ENCODE measurements at places on chromosomes 5 and 9. TPM values are rescaled to one million over a fixed set of nuclear protein-coding genes. Genes with fewer than 3 reads are reported as not detected.

OBP2B gene
- not detected for total RNA-seq

TIMD4 gene
- not detected for total RNA-seq

LCN6 gene
- not detected for total RNA-seq

FBP2 gene
- not detected for total RNA-seq

FRRS1L gene
- 0.13 TPM for total RNA-seq

ARL10 gene
- total RNA-seq: 5.7 TPM

SPINK4 gene
- total RNA-seq: not detected

SPATA31A3 gene
- total RNA-seq: not detected

NDST1 gene
- 76.7 TPM for total RNA-seq

TUBB4B gene
- total RNA-seq: 224 TPM

MED7 gene
- 8.1 TPM for total RNA-seq

CCDC152 gene
- 2.1 TPM for total RNA-seq

SLF1 gene
- total RNA-seq: 10.5 TPM

MSH3 gene
- total RNA-seq: 11.2 TPM

SRP19 gene
- total RNA-seq: 77.4 TPM

CORO2A gene
- total RNA-seq: 0.32 TPM

ZDHHC11B gene
- not detected for total RNA-seq

HSPA9 gene
- total RNA-seq: 161 TPM

LRRC19 gene
- not detected for total RNA-seq

BTNL8 gene
- not detected for total RNA-seq

BARHL1 gene
- not detected for total RNA-seq

SLC6A7 gene
- total RNA-seq: not detected

GPR150 gene
- 1.0 TPM for total RNA-seq

MEIKIN gene
- total RNA-seq: not detected

Measured in epithelial cell of alveolus of lung (primary cell).